T-helper 22 cell (primary cell): ENCODE measurements at places on chromosomes 2 and 18.

DNA sequence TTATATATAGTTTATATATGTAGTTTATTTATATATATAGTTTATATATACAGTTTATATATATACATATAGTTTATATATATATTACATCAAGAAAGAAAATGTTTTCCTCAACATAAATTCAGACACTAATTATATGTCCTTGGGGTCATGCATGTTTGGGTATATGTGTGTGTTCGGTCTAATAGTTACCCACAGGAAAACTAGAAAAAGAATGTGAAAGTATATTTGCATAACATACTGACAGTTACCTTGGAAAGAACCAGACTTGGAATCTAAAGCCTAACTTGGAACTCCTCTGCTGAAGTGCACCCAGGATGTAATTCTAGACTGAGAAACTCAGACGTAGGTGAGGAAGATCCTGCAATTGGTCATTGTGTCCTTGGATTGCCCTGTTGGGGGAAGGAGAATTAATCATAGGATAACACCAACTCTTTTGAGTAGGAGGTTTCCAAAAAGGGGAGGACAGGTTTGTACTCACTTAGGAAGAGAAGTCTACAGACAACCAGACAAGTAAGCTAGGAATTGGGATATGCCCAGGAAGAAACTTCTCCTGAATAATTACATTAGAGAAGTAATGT is 8.9 kb upstream of the SLC25A12 start:
- DNase-seq, result no peak

DNA sequence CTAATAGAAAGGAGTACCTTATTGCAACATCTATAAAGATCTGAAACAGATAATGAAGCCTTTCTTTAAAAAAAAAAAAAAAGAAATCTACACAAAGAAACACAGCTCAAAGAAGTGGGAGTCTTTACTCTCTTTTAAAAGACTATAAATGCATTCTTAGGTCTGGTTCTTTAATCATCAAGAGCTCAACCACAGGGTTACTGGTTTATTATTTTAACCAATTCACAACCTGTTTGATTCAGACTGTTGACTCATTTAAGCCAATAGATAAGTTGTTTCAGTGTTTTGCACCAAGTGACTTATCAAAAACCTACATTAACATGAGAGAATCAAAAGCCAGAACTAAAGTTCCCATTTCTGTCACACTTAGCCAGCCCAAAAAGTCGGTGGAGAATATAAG is 93.1 kb downstream of the TCF4 start:
- no peak for DNase-seq

DNA sequence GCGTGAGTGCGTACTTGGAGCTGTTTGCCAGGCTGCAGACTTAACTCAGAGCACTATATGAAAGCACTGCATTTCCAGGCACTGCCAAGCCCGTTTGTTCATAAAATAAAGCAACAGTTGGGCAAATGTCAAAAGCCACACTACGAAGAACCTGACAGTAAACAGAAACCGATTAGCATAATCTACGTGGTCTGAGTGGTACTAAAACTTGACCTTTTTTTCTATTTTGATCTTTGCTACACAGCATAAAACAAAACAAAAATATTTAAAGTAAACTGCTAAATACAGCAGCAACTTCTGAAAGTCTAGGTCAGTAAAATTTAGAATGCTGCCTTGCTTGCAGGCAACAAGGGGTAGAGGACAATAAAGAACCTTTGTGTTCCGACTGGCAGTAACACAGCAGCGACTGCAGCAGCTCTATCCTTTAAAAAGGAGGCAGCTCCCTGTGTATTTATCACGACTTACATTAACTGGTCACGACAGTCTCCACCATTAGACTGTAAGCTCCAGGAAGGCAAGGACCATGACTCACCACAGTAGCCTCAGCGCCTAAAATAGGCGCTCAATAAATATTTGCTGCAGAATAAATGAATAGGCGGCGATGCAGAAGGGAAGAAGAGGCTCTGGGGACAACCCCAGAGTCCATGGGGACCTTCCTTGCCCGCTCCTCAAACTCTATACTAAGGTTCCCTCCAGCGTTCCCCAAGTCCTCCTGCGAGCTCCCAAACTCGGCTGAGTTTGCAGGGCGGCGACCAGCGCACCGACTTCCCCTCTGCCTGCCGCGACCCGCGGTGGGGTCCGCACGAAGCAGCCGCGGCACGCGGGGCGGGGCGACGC is 902 bp downstream of the SS18 start:
- DNase-seq, result no peak

DNA sequence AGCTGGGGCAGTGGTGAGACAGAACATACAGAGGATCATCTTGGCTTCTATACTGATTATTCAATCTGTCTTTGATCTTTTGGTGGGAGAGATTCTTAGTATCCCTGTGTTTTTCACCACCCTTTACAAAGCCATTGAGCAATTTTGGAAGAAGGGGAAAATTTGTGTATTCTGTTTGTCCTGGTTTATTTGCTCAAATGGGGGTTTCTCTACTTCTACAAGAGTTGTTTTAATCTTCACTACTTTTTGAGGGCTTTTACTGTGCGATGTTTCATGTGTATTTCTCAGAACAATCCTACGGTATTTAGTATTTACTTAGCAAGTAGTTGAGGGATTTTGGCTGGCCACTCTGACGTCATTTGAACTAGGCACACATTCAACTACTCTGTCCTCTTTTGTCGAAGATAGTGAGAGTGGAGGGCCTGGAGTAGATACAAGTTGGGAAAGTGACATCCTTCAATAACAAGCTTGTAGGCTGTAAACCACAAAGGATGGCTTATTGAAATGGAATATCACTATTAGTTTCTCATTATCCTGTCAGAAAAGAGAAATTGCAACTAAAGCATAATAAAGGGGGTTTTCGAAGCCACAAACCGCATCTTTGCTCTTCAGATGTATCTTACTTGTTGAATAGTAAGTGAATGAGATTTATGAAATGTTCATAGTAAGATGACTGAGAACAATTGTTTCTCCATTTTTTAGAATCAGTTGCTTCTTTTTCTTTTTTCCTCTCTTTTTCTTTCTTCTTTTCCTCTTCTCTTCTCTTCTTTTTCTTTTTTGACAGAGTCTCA is 24.8 kb downstream of the FMNL2 start:
- no peak for DNase-seq

DNA sequence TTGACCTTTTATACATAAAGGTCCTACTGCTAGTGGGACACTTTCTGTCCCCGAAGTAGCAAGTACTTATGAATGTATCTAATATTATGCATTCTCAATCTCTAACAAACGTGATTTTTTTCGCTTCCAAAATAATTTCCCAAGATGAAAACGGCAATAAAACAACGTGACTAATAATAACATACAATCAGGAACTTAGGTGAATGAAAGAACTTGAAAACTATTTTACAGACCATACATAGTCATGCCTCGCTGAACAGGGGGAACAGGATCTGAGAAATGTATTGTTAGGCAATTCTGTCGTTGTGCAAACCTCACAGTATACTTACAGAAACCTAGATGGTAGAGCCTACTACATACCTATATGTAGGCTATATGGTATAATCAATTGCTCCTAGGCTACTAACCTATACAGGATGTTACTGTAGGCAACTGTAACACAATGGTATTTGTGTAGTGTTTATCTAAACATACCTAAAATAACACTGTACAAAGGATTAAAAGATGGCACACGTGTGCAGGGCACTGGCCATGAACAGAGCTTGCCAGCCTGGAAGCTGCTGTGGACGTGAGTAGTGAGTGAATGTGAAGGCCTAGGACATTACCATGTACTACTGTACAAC is 2.5 kb downstream of the RTN4 start:
- no peak for DNase-seq

- DNase-seq, result no peak
Observed at GRCh38 chr2:221439761-221440479, 132.2 kb downstream of the EPHA4 start.

GRCh38 chr2:164657129-164657528 is 35.8 kb upstream of the GRB14 start:
- no peak for DNase-seq

DNA sequence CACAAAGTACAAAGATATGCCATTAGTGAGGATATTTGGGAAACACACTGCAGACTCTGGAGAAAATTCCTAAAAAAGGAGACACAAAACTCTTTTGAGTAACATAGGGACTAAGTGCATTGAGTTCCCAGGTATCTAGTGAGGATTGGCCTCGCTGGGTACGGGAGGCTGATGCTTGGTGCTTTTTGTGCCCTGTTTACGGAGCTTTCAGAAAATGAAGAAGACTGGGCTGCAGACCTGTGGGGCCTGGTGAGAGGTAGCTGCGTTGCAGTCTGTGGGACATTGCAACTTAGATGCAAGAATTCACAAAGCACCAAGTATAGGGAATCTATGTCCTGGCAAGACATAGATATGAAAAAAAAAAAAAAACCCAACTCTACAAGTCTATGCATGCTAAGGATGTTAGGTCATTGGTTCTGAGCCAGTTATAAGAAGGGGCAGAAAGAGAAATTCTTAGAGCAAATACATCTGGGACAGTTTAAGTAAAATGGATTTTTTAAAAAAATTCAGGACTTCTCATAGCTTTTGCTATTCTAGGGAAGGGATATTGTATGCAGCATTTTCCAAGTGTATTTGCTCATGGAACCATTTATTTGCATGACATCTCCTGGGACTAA is 156.0 kb downstream of the SLC4A3 start:
- no peak for DNase-seq

GRCh38 chr2:106075048-106075447 is 119.1 kb downstream of the UXS1 start:
- no peak for DNase-seq

- no peak for DNase-seq
Observed at GRCh38 chr18:70004696-70005095, 57.0 kb upstream of the CD226 start.

DNA sequence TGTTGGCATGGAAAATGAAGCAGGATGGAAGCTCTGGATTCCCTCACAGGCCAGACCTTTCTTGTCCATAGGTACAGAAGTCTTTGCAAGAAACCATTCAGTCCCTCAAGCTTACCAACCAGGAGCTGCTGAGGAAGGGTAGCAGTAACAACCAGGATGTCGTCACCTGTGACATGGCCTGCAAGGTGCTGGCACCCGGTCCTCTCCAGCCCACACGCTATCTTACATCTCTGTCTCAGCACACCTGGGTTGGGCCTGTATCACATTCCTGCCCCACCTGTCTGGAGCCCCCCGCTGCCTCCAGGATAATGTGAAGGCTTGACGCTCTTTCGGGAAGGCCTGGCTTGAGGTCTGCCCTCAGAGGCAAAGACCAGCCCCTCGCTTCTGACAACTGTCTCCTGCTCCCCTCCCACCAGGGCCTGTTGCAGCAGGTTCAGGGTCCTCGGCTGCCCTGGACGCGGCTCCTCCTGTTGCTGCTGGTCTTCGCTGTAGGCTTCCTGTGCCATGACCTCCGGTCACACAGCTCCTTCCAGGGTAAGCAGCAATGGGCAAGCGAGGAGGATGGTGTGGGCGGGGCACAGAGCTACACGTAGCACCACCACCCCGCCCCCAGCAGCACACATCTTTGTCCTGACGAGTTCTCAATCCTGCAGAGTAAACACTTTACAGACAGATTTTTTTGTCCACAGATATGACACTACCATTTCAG is 6.0 kb downstream of the TMEM214 start:
- no peak for DNase-seq

DNA sequence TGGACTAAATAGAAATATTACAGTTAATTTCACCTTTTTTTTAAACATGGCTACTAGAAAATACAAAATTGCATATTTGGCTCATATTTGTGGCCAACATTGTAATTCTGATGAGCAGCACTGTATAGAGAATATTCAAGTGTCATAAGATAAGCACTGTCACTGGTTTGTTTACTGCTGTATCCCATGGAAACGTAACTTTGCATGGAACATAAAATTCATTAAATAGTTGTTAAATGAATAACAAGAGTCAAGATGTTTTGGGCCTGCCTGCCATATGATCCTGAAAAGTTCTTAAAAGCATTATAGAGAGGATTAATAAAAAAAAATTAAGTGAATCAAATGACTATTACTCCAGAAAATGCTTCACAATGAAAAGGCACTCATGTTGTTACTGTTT is 763.7 kb upstream of the CRIM1 start:
- DNase-seq, result no peak

DNA sequence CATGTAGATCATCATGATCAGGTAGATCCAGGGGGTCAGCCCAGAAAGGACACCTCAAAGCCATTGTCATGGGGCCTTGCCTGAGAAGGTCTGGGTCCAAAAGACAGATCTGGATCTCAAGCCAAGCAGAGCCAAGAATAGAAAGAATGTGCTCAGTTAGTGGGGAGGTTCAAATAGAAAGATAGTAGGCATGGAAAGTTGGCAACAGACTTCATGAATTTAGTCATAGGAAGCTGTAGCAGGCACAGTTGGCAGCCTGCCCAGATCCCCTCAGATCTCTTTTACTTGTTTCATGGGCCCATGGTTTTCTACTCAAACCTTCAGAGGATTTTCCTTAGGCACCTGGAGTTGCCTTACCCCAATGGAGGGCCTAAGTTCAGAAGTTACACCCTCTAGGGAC is 767.0 kb downstream of the SLC4A3 start:
- DNase-seq, result no peak

DNA sequence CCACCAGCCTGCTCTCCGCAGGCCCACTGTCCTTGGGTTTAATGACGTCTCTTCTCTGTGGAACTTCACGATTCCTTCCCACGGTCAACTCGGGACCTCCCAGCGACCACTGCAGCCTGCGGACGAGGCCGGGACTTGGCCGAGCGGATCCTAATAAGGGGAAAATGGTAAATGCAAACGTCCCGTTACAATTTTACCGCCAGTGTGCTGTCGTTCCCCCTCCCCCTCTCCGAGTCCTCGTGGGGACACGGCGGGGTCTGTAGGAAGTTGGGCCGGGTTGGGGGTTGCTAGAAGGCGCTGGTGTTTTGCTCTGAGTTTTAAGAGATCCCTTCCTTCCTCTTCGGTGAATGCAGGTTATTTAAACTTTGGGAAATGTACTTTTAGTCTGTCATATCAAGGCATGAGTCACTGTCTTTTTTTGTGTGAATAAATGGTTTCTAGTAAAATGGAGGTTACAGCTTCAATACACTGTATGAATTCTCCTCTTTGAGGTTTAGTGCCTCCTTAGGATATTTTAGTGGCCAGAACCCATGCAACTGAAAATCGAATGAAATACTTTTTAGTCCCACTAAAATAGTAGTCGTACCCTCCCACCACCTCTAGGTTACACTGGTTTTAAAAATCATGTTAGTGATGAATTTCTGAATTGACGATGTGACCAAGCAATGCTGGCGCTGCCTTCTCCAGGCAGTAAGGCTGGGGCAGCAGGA is 2.3 kb downstream of the HOXD11 start:
- no peak for DNase-seq

- DNase-seq, result no peak
Observed at GRCh38 chr2:106189764-106190468, 4.2 kb downstream of the UXS1 start.

DNA sequence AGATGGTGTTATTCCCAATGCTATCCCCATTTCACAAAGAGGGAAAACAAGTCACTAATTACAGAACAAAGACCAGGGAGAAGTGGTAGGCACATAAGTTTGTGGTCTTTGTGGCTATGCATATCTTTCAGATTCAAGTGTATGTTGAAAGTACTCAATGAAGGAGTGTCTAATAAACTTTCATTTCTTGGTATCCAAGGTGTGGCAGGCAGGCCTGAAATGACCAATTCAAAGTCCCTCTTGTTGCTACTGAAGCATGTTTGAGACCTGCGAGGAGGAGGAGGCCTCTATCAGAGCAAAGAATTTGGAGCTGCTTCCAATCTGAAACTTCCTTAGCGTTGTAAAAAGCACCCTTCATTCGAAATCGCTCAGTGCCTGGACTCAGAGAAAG is 60.9 kb upstream of the KLF7 start:
- no peak for DNase-seq

- no peak for DNase-seq
Observed at GRCh38 chr18:47846431-47846830, 84.0 kb downstream of the SMAD2 start.
